Endothelial cell (in vitro differentiated cells): ENCODE measurements at places on chromosomes 7 and 10. TPM values are rescaled to one million over a fixed set of nuclear protein-coding genes. Genes with fewer than 3 reads are reported as not detected.
A peak's percentile ranks its signal among the peaks of the same experiment; 100 is the strongest.

GRCh38 chr10:28872587-28873165 lies 195.4 kb downstream of the BAMBI start:
- no peak for DNase-seq

DNA sequence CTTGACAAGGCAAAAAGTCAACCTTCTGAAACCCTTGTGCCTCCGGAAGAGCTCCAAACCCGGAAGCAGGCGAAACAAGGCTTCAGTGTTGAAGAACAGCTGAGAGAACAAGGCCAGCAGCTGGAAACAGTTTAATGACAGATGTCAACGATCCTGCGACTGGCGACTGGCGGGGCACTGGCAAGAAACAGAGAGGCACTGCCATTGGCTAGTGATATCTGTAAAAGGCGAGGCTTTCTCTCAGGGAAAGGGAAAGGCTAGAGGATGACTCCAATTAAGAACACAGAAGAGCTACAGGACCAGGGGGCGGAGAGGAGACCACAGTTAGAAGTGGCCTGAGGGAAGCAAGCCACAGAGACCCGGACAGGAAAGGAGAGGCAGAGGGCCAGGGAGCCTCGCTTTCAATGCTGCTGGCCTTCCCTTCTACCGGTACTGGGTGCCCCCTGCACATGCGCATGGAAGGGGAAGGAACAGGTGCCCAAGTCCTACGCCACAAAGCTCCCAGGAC lies 19.4 kb downstream of the ITGB1 start:
- DNase-seq, result no peak

DNA sequence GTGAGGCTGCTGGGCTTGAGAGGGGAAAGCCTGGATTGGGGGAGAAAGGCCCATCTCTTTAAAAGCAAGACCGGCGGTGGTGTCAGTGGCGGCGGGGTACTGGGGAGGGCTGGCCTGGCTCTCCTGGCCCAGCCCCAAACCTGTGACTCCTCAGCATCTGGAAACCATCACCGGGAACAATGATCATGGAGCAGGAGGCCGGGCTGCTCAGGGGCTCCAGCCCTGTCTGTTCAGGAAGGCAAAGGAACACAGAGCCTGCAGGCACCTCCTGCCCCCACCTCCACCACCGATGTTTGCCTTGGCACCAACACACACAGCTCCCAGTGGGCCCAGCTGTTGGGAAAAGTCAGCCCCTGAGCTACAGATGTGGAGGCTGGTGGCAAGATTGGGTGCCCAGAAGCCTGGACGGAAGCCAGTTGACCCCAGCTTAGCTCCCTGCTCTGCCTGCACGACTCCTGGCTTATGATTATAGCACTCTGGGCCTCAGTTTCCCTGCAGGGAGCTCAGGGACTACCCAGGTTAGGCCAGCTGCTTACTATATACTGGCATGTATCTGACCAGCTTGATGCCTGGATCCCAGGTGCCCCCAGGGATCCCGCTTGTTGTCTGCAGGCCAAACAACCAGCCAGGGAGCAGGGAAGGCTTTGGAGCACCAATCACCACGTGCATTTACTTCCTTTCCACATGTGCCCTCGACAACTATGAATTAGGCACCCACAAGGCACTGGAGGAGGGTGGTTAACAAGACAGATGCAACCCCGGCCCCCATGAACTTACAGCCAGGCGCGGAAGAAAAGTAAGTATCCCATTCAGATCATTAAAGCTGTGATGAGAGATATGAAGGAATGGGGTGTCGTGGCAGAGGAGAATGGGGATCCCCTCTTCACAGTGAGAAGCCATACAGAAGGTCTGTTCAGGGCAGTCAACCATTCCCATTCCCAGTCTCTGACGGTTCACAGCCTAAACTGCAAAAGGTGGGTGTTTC lies 37.3 kb downstream of the ZCCHC24 start:
- DNase-seq, result no peak

The EPHB4 gene
- 288 TPM for total RNA-seq

DNA sequence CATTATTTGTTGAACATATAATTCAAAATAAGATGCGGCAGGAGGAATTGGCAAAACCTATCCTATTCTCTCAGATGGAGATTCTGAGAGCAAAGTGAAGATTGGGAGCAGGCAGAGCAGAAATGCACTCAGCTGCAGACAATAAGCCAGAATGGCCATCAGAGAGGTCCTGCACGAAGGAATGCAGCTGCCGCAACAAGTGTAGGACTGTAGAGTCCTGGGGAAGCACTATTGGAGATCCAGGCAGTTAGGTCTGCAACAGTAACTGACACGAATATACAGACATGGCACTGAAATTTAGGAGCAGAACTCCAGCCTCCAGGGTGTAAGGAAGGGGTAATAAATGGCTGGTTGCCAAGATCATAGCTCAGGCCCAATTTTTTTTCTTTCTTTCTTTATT lies 10.4 kb upstream of the COL1A2 start:
- no peak for DNase-seq

DNA sequence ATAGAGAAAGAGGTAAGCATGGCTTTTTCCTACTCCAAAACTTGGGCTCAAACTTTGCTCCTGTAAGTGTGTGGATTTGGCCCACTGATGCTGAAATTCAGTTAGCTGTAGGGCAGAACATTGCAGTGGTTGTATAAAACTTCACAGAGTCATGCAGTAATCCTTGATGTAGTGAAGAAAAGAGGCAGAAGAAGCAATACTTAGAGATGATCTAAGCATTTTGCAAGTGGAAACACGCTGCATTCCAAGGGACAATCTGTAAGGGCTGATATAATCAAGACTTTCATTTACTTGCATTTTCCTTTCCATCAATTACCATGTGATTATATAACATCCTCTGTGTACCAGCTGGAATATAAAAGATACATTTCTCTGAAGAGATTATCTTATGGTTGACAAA lies 338.8 kb downstream of the DNAJB9 start:
- DNase-seq, result no peak

DNA sequence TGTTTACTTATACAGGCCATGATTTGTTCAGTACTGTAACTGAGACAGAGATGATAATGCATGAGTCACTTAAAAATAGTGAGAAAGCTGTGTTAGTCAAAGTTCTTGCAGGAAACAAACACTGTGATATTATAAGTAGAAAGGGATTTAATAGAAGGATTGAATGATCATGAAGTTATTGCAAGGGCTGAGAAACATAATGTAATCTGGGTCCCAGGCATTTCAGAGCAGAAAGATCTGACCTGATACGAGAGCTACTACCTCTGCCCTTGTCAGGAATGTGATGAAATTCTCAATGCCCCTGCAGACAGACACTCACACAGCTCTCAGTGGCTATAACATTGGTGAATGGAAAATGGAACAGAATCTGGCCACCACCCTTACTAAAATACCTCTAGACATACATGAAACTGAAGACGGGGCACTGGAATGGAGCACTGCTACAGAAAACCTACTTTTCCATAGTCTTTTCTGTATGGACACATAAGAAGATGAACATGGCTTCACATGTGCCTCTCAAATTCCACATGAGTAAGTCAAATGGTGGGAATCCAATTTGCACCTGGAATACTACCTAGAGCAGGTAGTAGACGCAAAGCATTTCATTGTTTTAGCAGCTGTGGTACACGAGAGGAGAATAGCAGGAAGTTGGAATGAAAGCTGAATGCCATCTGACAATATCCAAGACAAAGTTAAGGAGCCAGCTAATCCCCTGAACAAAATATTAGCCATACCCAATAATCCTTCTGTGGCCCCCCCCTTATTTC lies 19.1 kb upstream of the VWDE start:
- DNase-seq, result no peak

DNA sequence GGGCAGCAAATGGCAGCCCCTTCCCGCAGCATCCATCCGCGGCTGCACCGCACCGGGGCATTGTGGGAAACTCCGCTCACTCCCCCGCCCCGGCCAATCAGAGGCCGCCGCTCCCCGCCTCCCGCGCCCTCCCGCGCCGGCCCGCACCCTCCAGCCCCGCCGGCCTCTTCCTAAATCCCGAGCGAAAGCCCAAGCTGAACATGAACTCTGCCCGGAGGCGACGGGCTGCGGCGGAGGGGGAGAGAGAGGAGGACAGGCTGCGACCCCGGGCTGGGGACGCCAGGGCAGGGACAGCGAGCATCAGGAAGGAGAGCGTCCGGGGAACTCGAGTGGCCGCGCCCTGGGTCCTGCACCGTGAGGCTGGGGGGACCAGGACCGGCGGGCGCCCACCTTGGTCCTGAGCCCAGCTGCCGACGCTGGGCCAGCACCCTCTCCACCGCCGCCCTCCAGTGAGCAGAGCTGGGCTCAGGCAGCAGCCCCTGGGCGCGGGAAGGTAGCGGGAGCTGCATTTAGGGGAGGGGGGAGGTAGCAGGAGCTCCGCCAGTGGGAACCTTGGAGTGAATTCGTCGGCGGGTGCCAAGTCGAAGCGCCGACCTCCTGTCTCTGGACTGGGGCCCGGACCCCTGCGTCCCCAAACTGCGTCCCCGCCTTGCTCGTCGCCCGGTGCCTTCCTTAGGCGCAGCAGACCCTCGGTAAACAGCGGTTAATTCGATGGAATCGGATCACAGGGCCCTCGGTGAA lies at the start of gene DGKI:
Gene DGKI (minus strand): TSS at position 148 of the 741 bp plus-strand sequence.
- DNase-seq, result peak; percentile 30

DNA sequence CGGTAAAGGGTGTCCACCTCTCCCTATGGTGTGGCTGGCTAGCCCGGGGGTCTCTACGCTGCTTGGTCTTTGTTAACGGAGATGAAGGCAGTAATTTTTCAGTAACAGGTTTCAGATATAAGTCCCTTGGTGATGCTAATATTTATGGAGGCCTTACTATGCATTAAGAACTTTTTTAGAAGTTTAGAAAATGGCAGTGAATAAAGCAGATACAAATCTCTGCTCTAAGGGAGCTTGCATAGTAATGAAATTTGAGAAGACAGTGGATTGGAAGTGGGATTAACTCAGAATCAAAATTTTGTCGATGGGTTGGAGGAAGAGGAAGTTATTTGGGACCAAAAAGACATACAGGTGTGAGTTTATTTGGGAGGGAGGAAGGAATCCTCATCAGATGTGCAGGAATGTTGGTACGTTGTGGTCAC lies 445 bp downstream of the SSBP1 start:
- DNase-seq, result no peak

The EGR2 gene
- total RNA-seq, result 1.2 TPM

DNA sequence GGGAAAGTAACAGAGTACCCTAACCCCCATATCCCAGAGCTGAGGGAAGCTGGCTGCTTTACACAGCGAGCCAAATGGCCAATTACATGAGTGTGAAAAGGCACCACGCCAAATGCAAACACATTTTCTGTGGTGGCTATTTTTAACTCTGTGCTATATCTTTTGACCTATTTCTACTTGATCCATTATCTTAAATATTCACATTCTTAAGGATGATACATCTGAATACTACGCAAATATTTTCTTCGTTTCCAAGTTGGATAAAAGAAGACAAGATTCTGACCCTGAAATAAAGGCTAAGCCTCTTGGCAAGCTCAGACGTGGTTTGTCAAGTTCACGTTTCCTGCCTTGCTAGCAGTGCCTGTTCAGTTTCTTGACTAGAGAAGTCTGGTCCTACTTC lies 146.7 kb upstream of the TMEM196 start:
- DNase-seq, result no peak

- DNase-seq, result peak; percentile 5
These were observed 294.7 kb downstream of the PRKG1 start for GRCh38 chr10:51368943-51369342.

The PTF1A gene
- total RNA-seq, result not detected

- DNase-seq, result no peak
These were observed 7.4 kb downstream of the PITRM1 start for GRCh38 chr10:3165196-3165595.

The FIS1 gene
- 150 TPM for total RNA-seq

DNA sequence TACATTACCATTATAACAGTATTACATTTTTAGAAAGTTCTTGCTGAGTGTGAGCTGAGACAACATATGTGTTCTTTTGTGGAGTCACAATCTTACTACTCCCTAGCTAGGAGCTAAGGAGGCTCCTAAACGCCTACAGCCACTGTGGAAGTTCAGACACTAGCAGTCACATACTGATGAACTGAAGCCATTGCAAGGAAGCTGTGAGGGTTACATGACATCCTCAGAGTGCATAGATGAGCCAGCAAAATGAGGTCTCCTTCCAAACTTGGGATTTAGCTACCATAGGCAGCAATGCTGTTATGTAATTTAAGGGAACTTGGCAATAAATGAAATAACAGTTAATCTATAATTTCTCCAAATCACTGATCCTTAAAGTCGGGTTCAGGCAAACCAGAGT lies 10.8 kb upstream of the ST7 start:
- no peak for DNase-seq

DNA sequence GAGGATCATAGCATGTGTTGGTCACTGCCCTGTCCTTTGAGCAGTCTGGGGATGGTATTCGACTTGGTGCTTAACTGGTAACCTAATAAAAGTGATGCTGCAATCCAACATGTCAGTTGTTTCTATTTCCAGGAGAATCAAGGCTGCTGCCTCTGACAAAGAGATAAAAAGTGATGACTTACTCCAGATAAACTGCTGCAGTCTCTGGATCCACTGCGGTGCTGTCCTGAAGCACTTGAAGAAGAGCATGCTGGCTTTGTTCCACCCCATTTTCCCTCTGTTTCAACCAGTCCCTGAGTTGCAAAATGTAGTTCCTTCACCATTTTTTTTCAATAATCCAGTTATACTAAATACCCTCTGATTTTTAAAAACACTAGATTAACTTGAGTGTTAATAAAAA lies 403.5 kb upstream of the ANKRD30A start:
- no peak for DNase-seq

DNA sequence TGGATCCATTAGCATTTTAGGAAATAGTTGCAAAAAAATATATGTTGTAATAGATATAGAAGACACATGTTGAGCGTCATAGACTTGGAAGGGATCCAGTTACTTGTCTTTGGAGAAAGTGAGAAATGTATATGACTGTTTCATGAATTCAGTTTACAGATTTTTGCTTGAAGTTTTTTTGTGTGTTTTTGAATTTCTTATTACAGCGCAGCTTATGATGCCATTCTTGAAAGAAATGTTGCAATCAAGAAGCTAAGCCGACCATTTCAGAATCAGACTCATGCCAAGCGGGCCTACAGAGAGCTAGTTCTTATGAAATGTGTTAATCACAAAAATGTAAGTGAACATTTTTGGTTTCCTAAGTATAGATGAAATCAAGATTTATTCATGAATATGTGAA lies 98.2 kb downstream of the MAPK8 start:
- DNase-seq, result no peak

DNA sequence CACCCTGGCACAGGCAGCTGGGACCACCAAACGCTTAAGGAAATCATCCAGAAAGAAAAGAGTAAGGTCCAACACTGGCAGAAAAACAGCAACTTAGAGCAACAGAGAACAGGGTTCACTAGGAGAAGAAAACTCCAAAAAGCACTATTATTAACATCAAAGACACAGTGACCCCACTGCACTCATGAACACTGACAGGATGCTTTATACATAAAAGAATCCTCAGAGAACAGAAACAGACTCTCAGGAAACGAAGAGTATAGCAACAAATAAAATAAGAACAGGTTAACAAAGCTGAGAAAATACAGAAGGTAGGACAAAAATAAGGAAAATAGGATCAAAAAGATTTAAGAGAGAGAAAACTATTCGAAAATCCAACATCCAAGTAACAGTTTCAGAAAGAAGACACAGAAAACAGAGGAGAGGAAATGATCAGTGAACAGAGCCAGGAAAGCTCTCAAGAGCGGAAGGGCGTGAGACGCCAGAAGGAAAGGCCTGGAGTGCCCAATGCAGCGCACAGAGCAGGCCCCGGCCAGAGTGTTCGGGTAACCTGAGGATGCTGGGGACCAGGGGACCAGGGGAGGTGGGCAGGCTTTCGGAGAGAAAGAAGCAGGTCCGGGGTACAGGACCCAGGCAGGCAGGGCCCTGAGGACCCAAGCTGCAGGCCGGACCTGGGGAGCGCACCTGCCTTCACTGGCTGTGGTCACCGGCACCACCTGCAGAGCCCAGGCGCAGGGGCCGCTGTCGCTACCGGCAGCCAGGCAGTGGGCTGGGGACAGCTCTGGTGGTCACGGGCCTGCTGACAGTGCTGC lies 258.2 kb downstream of the MAD1L1 start:
- peak; percentile 19 for DNase-seq

The TMEM184A gene
- total RNA-seq, result 0.21 TPM
